ENCODE measurements at places on chromosomes 1 and 21.

DNA sequence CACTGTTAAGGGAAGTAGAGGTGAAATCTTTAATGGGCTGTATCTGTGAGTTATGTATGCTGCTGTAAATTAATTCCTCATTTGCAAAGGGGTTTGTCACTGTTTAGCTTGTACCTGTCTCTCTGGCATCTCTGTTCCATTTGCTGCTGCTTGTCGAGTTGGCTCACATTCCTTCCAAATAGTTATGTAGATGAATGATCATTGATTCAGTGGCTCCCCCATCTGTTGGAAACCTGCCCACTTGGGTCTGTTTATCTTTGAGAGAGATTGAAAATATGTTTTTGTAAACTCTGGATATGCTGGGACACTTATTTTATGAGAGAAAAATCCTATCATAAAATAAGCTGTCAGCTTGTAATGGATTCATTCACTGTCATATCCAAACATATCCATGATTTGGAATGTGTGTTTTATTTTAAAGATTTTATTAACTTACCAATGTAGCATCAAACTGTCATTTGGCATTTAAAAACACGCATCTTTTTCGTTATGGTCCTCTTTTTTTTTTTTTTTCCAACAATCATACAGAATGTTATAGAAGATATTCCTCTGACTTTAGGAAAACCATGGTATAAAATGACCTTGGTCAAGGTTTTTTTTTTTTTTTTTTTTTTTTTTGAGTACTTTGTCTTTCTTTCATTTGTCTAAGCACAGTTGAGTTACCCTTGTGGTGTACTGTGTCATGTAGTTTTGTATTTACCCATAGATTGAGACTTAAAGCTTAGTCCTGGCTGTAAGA lies 3.5 kb downstream of the RYR2 start:
- no peak for DNase-seq

DNA sequence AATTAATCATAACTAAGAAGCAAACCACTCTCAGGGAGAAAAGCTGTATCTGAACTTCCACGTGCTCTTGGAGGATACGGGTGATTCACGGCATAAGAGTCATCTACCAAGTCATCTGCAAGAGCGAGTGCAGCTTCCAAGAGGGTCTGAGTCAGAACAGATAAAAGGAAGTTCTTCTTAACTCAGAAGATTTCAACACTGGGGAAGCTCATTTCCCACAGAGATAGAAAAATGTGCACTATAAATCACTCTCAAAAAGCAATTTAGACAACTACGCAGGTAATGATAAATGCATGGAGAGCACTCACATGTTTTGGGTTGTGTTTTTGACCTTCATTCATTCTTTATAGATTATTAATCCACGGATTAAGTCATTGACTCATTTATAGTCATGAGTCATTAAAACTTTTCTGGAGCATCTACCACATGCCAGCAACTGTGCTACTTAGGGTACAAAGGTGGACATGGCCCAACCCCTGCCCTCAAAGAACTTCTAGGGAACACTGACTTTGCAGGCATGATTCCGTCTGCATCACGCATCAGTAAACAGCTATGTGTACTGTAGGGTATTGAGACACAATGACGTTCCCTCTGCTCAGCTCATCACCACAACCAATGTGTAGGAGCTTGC lies 20.8 kb downstream of the KCNJ15 start:
- no peak for DNase-seq

DNA sequence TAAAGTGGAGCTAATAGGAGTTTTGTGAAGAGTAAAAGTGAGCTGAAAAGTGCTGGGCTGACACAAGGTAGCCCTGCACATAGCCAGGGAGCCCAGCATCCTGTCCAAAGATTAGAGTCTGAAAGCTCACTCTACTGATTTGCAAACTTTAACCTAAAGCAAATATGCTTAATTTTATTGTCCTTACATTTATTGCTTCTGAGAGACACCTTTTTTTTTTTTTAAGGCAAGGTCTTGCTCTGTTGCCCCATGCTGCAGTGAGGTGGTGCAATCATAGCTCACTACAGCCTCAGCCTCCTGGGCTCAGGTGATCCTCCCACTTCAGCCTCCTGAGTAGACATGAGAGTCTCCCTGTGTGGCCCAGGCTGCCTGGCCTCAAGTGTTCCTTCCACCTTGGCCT lies 16.5 kb downstream of the MGST3 start:
- no peak for DNase-seq

DNA sequence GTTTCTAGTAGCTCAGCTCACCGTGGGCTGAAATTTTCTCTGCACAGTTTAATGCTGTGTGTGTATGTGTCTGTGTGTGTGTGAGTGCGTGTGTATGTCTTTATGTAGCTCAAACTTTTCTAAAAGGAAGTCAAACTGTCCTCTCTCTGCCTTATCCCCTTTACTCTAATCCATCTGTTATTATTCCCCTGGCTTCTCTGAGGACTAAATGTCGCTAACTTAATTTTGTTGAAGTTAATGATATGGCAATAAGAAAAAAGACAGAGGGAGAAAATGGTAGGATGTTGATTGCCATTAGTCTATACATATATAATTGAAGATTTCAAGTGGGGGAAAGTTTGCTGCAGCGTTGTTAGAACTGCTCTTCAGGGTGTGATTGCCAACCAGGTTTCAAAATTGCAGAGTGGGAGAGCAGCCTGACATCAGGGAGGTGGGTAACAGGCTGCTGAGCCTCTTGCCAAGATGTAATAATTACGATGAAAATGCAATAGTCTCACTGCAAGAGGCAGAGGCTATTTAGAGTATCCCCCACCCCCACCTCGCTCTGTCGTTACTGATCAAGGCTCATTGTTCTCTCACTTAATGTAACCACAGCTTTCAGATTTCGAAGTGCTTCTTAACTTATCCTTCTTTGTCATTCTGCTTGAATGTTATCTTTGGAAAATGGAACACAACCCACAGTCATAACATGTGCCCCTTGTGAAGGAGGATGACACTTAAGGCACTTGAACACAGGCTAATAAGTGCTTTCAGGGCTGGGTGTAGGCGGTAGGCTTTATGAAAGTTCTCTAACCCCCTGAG lies 559.0 kb upstream of the PLXNA2 start:
- DNase-seq: no peak

- DNase-seq: no peak
These were observed 403.6 kb downstream of the RRAGC start for GRCh38 chr1:38455829-38456530.

- DNase-seq: no peak
These were observed 1018.5 kb downstream of the ADGRL2 start for GRCh38 chr1:82819234-82819633.

DNA sequence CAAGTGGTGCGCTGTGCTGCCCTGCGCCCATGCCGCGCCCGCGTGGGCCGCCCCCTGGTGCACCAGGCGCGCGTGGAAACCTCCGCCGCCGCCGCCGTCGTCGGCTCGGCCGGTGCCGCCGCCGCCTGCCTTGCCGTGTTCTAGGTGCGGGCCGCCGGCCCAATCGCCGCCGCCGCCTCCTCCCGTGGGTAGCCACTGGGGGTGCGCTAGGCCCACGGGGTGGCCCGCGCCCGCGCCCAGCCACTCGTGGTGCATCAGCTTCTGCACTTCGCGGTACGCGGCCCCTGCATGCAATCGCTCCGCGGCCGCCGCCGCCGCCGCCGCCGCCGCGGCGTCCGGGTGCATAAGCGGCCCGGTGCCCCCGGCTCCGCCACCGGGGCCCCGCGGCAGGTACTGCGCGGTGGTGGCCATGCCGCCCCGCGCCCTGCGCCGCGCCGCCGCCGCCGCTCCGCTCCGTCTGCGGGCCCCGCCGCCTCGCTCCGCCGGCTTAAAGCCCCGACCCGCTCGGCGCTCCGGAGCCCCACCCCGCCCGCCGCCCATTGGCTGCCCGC lies at the start of gene POU3F1:
TSS of gene POU3F1 (minus strand) at position 461 of the 551 bp plus-strand sequence. CDS start at position 411, 50 bp downstream.
- DNase-seq: peak; percentile 21

DNA sequence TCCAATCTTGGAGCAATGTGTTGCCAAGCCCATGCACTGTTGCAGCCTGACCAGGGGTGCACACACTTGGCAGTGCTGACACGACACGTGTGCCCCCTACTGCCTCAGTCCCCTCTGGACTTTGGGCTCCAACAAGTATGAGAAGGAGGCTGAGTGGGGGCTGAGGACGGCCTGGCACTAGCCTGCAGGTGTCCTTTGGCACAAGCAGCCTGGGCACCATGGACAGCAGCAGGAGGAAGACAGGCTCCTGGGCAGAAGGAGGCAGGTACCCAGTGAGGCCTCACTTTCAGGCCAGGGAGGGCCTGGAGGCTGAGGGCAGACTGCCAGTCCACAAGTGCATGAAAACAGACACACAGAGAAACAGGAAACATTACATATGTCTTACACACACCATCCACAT lies 1702.9 kb upstream of the B3GALT2 start:
- DNase-seq: no peak

- no peak for DNase-seq
These were observed 29.5 kb upstream of the ZNF496 start for GRCh38 chr1:247360991-247361731.

DNA sequence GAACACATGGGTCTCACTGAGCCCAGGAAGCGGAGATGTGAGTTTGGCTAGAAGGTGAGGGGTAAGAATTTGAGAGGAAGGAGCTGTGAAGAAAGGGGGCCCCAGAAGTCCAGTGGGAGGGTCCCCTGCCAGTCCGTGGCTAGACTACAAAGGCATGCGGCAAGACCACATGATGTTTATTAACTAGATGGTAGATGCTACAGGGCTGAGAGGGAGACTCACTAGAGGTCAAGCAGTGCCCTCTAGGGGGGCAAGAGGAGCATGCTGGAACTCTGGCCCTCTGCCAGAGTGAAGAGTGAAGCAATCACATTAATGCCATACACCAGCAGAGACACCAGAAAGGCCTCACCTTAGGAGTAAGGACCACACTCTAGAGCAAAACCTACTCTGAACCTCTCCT lies 12.2 kb downstream of the KIAA0319L start:
- peak; percentile 40 for DNase-seq

DNA sequence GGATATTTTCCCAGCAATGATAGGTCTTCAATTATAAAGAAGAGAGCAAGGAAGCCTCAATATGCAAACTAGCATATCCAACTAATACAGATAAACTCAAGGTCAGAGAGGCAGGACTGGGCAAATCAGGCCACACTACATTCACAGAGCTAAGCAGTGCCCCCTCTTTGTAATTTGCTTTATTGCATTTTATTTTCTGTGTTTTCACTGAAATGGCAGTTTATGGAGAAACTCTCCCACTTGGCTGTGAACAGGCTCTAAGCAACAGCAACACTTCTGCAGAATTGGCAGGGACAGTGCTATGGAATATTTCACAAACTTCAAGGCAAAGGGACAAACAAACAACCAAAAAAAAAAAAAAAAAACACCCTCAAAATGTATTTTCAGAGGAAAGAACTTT lies 93.4 kb upstream of the SOD1 start:
- DNase-seq: no peak

DNA sequence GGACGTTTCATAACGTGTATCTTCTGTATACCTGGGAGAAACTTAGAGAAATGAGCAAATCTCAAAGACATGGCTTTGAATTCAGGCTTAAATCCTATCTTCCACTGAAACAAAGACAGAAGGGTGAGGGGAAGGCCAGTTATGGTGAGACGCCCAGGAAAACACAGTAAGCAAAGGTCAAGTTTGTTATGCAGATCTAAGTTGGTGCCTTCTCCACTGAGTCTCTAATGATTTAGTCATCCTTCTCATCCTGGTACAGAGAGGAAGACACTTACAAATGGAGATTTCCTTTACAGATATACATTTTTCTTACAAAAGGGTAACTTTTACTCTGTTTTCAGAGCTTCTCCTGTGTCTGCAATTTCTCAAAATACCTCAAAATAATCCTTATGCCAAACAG lies 64.4 kb downstream of the MAP3K7CL start:
- no peak for DNase-seq

DNA sequence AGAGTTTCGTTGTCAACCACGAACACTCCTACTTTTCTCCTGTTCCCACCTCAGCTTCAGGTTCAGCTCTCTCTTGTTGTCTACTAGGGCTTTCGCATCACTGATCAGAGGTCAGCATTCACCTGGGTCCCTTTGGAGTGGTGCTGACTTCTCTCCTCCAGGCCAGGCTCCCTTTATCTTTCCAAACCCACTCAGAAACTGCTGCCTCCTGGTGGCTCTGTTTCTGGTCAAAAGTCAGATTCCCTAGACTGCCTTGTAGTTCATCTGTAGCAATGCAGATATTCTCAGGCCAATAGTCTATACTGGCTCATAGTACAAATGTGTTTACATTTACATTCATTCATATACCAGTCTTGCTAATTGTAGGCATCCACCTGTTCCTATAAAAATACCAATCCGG lies 6.4 kb upstream of the ERI3 start:
- no peak for DNase-seq
